Gastroesophageal sphincter (tissue), 4 donors: ENCODE measurements at places on chromosomes 1 and 21. TPM values are rescaled to one million over a fixed set of nuclear protein-coding genes. Genes with fewer than 3 reads are reported as not detected.

The HSD3B2 gene
- not detected for total RNA-seq

The DNALI1 gene
- total RNA-seq, result 15.7 TPM

- peak; percentile 43 for ATAC-seq
These were observed 38.3 kb upstream of the F3 start for GRCh38 chr1:94579876-94580294.

DNA sequence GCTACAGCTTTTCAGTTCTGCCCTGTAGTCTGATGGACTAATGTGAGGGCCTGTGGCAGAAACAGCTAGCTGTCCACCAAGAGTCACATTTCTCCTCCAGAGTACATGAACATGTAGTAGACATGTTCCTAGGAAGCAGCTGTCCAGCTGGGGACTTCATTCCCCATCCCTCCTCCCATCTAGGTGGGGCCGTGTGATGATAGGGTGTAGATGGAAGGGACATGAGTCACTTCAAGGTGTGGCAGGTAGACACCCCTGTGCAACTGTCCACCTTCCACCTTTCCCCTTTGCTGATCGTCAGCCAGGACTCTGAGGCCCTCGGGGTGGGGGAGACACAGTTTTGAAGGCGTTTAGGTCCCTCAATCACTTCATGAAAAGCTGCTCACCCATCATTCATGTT, 3.6 kb upstream of the RD3 start:
- no peak for ATAC-seq

DNA sequence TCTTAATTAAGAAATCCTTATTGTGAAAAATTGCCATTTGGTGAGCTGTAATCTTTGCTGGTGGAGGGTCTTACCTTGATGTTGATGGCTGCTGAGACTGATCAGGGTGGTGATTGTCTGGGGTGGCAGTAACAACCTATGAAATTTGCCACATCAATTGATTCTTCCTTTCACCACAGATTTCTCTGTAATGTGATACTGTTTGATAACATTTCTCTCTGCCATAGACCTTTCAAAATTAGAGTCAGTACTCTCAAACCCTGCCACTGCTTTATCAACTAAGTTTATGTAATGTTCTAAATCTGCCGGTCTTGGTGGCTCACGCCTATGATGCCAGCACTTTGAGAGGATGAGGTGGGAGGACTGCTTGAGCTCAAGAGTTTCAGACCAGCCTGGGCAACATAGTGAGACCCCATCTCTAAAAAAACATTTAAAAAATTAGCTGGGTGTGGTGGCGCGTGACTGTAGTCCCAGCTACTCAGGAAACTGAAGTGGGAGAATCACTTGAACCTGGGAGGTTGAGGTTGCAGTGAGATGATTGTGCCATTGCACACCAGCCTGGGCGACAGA, 5.0 kb downstream of the KPNA6 start:
- no peak for ATAC-seq

- no peak for ATAC-seq
These were observed 17.8 kb downstream of the IFFO2 start for GRCh38 chr1:18938707-18939070.
